ENCODE measurements at places on chromosomes 5 and 9.

DNA sequence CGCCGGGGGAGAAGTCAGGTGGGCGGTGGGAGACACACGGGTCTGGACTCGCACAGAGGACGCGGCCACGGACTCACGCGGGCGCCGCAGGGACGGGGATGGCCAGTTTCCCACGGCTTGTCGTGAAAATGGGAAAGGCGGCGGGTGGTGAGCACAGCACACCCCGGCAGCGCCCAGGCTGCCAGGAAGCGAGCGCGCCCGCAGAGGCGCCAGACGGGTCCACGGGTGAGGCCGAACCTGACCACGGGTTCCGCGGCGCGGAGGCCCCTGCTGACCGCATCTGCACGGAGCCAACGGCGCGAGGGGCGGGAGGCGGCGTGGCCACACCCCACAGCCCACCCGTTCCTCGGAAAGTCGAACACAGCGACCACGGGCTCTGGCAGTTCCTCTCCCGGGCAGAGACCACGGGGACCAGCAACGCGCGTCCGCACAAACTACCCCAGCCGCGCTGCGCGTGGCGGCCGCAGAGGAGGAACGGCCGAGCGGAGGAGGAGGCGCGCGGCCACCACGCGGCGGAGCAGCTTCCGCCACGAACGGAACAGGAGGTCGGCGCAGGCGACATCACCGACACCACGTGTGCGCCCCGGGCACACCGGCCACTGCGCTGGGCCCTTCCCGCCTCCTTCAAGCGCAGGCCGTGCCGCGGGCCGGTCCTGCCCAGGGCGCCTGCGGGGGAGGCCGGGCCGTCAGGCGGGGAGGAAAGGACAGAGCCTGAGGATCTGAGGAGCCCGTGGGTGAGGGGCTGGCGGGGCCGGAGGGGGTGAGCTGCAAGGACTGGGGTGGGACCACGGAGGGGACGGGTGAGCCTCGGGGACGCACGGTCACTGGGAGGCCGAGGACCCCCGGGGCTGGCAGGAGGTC, 5.6 kb downstream of the EXD3 start:
- DNase-seq, result no peak

- DNase-seq, result no peak
These were observed 214.0 kb upstream of the DAB2 start for GRCh38 chr5:39638813-39639212.

- DNase-seq, result no peak
These were observed 24.6 kb downstream of the HSDL2 start for GRCh38 chr9:112404508-112404932.

DNA sequence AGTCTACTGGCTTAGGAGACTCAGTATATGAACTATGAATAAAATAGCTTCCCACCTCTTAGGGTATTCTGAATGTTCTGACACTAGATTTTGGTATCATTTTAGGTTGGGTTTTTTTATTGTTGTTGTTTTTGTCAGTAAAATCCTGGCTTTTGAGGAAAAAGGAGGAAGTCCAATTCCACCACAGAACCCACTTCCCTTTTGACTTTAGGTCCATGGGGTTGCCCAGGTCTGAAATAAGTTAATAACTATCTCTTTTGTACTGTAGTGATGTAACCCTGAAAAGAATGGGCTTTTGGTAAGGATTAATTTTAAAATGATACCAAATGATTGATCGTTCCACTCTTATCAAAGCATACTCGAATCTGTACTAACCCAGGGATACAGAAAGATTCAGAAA, 29.1 kb upstream of the IL12B start:
- no peak for DNase-seq

GRCh38 chr9:112856843-112857242, 33.8 kb downstream of the SLC46A2 start:
- no peak for DNase-seq

- DNase-seq, result peak; percentile 83
These were observed 10.6 kb upstream of the CXXC5 start for GRCh38 chr5:139637438-139638089.

DNA sequence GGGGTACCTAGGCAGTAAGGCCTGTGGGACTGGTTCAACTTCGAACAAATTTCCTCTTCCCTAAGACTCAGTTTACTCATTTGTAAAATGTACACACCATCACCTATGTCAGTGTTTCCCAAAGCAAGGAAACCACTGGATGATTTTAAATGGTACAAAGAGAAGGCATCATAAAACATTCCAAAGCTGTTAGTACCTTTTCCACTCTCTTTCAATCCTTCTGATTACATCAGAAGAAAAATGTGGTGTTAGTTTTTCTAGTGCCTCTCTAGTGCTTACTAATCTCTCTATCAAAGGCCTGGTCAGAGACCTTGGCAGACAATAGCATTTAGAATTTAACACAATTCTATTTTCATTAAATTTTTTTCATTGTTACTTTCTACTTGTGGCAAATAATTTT, 18.1 kb downstream of the NR6A1 start:
- no peak for DNase-seq

GRCh38 chr5:149860801-149861322, 83.7 kb downstream of the PDE6A start:
- no peak for DNase-seq

GRCh38 chr9:1959371-1959770, 55.8 kb upstream of the SMARCA2 start:
- no peak for DNase-seq

All from progenitor cell of endocrine pancreas (in vitro differentiated cells).